ENCODE measurements at places on chromosomes 12 and 14.

DNA sequence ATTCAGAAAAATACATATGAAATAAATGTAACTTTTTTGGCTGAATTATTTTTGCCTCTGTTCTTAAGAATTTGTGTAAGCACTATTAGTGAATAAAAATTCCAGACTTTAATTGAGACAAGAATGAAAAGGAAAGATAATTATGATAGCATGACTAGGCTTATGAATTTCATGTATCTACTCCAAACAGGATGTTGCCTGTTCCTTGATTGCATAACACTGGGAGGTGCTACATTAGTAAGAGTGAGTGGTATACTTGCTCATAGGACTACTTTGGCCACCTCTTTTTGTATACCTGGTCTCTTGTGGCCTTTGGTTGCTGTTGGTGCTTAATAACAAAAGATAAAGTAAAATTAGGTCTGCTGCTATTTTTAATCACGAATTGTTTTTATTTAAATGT, 112.8 kb downstream of the NAV3 start:
- no peak for DNase-seq

- DNase-seq = no peak
Observed at GRCh38 chr12:123142518-123142840, 8.4 kb downstream of the PITPNM2 start.

GRCh38 chr12:130162267-130162666, at the start of gene FZD10:
Gene FZD10 (plus strand): TSS chr12:130162464. CDS start chr12:130162943, 479 bp downstream.
- DNase-seq = peak; percentile 40

DNA sequence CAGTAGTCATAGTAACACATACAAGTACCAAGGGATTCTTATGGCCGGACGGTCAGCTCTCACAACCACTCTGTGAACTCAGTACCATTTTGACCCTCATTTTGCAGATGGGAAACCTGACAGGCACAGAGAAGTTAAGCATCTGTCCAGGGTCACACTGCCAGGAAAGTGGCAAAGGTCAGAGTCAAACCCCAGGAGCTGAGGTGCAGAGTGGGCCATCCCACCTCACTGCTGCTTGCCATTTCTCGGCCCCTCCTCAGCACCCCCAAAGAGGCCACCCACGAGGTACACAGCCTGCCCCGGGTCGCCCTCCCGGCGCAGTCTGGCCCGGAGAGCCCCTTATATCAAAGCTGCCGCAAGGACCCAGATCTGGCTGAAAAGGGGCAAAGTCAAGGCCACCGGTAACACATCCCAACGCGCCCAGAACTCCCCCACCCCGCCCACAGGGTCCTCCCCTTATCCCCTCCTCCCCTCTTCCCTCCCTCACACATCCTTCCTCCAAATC, 1.7 kb downstream of the NCOR2 start:
- DNase-seq = no peak

Measured in Caco-2 (cell line).